Pancreas (tissue), 10 donors: ENCODE measurements at places on chromosomes 12 and 14.

- no peak for DNase-seq
These were observed 19.4 kb upstream of the SELPLG start for GRCh38 chr12:108653082-108653516.

- DNase-seq: no peak
These were observed 232.1 kb downstream of the MON2 start for GRCh38 chr12:62698701-62699101.

- peak; percentile 72 for DNase-seq
These were observed 37.2 kb downstream of the RDH12 start for GRCh38 chr14:67738740-67739504.

GRCh38 chr12:89234324-89235114, 117.8 kb downstream of the DUSP6 start:
- no peak for DNase-seq

DNA sequence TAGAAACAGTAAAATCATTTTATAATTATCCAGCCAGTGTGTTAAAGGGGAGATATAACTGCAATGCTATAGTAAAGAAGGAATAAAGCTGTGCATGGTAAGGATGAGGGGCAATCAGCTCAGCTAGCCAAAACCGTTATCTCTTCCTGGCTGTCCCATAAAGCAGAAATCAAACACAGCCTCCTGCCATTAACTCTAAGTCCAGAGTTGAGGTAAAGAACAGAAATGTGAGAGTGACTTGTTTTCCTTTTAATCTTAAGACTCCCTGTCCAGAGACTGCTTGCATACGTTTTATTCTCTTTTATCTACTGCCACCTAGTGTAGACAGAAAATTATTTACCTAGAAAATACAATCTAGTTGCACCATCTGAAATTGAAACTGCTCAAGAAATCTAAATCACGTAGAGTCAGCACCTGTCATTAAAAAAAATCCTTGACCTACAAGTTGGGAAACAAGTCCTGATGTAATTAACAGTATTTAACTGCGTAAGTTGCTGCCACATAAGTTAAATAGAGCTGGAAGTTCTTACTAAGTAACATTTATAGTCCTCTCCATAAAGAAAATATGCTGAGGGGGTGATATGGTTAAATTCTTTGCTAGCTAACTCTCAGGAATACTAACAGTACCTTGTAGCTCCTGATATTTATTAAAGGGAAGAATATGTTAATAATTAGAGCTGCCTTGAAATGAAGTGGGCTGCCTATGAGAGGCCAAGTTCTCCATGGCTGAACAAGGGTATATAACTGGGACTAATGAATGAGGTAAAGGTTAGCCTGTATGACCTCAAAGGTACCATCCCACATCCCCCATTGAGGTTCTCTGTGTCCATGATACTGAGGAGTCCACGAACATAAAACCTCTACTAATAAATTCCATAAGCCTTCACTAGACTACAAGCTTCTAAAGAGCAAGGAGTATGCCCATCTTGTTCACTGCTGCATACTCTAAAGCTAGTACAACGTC, 62.7 kb downstream of the GALNT4 start:
- DNase-seq: no peak

- DNase-seq: peak; percentile 52
These were observed 28.2 kb downstream of the DAD1 start for GRCh38 chr14:22560662-22561365.

DNA sequence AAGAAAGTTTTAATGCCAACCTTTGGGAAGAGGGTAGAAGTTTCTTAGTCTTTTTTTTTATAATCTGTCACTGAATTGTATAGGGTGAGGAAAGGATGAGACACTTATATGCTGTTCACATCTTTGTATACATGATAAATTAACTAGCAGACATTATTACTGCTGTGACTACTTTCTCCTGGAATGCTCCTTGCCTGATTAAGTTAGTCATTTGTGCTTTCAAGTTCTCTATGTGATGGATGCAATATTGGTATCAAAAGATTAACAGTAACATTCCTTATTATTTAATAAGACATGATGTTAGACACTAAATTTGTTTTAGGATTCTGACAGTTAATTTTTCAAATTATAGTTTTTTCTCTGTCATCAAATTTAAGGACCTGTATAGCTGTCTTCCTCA, 223.4 kb upstream of the GARIN2 start:
- no peak for DNase-seq

DNA sequence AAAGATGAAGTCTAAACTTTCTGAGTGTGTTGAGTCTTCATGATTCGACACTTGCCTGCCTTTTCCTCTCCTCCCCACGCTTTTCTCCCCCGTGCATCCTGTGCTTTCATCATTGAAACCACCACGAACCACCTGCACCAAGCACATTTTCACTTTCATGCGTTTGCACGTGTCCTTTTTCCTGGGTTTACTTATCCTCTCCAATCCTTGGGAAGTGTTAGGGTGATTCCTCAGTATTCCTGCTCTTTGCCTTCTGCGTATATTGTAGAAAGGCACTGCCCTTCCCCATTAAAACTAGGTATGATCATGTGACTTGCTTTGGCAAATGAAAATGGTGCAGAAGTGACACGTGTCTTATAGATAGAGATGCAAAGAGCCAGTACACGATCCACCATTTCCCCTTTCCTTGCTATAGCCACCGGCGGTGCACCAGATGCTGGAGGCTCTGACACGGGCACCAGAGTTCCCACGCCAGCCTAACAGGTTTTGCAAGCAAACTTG, 106.6 kb downstream of the BRMS1L start:
- no peak for DNase-seq

DNA sequence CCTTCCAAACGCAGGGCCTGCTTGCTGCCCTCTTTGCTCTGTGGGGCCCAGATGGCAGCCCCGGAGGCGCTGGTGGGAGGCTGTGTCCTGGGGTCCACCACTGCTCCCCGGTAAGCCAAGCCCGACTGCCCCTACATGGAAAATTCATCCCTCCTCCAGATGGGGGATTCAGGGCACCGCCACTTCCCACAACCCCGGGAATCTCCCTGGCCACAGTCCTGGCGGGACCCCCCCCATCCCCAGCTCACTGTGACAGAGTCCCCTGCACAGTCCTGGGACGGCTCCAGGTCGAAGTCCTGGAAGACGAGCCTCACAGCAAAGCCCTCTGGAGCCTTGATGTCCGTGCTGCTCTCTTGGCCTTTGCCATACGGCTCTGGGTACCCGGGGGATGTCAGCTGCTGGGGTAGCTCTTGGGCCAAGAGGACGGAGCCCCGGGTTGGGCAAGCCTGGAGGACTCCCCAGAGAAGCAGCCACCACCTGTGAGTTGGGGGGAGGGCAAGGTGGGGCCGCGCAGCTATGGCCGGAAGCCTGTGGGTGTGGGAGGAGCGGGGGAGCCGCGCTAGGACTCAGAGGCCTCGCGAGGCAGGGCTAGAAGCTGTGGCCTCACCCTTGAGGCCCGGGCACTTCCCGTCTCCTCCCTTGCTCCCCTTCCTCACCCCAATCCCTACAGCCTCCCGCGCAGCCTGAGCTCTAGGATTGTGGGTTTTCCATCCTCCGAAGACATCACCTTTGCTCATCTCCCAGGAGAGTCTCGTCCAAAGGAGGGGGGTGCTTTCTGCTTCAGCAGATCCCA, 815 bp downstream of the C1RL start:
- DNase-seq: peak; percentile 82

DNA sequence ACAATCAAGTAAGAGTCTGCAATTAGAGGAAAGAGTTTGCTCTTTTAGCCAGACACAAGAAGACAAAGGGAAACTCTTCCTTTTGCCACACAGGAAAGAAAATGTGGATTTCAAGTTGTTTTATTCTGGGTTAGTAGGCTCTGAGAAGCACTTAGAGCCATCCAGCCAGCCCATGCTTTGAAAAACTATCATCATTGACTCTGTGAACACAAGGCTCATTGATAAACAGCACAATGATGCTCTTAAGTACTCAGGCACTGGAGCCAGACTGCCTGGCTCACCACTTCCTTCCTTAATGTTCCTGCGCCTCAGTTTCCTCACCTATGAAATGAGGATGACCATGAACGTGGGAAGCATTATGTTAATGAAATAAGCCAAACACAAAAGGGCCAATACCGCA, 150.2 kb upstream of the EEA1 start:
- no peak for DNase-seq

DNA sequence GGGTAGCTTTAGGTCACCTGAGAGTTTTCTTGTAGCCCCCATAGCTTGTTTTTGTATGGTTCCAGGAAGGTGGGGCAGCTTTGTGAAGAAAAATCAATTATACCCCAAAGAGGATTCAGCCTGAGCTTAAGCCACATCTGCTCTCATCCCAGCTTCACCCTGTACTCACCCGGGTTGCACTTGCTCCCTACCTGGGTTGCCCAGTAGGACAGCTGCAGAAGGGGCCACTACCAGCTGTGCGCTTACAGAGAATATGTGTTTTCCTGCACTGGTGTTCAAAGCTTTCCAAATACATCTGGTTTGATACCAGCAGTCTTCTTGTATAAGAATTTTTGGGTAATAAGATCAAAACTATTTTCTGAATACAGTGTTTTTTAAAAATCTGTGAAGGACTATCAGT, 3.0 kb upstream of the SLC38A1 start:
- DNase-seq: no peak

DNA sequence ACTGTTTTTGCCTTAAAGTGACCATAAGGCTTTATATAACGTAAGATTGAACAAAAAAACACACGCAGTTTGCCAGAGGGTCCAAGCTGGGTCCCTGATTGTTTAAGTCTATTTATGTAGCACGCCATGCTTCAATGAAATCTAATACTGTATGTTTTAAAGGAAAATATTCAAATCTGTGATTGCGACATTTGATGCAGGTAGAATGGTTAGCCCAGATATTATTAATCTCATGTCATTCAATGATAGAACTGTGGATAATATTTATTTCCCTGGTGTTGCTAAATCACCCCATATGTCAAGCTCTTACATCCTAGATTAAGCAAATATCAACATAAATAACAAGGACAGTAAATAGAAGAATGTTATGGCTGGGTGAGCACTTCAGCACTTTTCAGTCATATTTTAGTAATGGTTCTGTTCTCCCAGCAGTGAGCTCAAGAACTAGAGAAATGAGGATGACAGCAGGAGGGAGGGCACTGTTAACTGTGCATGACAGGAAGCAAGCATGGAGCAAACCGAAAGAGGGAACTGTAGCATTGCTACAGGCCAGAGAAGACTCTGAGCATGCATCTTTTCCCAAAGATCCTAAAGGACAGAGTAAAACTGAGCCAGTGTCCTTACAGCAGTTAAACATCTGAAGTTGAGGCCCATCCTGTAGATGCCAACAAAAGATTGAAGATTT, 465.7 kb upstream of the MGAT4C start:
- DNase-seq: no peak

GRCh38 chr12:76876696-76877229, 2.1 kb downstream of the CSRP2 start:
- DNase-seq: no peak

DNA sequence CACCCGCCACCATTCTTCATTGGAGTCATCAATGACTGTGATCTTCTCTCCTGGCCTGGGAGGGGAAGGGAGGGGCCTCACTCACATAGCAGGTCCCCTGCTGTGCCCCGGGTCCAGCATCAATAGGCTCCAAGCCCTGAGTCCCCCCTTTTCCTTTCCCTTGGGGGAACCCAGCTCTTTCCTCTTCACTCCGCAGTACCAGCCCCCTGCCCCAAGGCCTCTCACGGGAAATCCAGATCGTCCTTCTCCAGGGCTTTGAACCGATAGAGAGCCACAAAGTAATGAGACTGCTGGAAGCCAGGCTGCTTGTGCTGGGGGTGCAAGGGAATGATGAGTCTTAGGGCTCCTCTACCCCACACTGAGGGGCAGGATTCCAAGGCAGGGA, 6.7 kb downstream of the STAC3 start:
- DNase-seq: peak; percentile 39

DNA sequence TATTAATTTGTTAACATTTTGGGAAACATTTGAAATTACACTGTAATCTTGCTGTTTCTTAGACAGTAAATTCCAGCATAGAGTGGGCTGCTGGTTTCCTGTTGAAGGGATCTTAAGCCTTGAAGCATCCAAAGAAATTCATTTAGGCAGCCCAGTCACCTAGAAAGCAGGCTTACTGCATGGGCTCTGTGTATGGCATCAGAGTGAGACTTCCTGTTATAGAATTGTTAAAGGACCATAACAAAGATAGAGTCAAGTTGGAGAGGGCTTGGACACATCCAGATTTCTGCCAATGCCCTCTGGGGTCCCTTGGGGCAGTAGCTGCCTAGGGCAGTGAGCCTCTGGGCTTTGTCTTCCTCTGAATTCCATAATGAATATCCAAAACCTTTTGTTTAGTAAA, 149.2 kb downstream of the DYRK2 start:
- DNase-seq: no peak

- no peak for DNase-seq
These were observed 143.3 kb upstream of the BCL2L14 start for GRCh38 chr12:11927286-11927935.

DNA sequence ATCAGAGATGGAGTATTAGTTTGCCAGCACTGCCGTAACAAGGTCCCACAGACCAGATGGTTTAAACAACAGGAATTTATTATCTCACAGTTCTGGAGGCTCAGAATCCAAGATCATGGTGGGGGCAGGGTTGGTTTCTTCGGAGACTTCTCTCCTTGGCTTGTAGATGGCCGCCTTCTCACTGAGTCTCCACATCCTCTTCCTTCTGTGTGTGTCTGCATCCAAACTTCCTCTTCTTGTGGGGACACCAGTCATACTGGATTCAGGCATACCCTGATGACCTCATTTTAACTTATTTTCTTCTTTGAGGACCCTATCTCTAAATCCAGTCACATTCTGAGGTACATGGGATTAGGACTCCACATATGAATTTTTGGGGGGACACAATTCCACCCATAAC, 455.5 kb downstream of the RGS6 start:
- DNase-seq: no peak

DNA sequence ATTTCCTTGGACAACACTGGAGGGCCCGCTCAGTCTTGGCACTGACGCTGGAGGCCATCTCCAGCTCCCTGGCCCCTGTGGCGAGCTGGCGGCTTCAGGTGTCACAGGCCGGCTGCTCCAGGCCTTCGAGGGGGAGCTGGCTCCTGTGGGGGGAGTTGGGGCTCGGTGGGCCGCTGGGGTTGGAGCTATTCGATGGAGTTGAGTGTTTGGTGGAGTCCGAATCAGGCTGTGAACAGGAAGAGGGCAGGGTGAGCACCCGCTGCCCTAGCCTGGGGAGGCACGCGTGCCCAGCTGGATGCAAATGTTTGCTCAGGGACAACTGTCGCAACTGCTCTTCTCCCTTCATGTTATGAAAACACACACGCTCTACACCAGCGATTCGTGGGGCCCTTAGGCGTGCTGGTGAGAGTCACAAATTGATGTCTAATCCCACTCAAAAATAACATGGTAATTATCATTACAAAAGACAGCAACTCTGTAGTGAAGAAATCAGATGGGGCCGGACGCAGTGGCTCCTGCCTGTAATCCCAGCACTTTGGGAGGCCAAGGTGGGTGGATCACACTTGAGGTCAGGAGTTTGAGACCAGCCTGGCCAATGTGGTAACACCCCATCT, 11.3 kb downstream of the AMN start:
- DNase-seq: no peak
